ENCODE measurements at places on chromosomes 3 and 15.
A peak's percentile ranks its signal among the peaks of the same experiment; 100 is the strongest.

DNA sequence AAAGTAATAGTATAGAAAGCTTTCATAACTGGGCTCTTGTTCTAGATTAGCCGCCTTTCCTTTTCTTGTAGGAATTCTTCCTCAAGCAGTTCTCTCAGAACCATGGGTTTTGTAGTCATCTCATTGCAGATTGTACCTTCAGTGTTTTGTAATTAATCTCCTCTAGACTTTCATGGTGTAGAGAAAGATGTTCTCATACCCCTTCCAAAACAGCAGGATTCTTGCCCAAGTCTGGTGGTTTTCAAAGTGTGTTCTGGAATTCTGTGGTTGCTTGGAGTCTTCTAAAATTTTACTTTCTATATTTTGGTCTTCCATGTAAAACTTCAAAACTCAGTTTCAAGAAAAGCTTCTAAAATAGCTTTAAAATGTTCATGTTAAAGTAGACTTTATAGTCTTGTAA is 293.8 kb downstream of the PTPRG start:
- no peak for DNase-seq

DNA sequence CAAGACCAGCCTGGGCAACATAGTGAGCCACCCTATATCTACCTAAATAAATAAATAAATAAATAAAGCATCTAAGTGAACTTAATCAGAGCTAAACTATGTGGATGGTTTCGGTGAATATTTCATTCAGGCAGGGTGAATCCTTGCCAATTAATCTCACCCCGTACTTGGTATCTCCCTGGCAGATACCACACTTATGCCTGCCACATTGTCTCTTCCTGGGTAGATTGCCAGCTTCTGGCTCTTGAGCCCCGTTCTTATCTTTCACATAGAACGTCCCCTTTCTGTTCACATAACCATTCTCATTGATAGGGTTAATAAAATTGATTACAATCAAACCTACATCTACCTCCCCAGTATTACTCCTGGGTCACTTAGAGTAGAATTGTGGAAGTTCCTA is 7.0 kb downstream of the SNAP23 start:
- DNase-seq: no peak

DNA sequence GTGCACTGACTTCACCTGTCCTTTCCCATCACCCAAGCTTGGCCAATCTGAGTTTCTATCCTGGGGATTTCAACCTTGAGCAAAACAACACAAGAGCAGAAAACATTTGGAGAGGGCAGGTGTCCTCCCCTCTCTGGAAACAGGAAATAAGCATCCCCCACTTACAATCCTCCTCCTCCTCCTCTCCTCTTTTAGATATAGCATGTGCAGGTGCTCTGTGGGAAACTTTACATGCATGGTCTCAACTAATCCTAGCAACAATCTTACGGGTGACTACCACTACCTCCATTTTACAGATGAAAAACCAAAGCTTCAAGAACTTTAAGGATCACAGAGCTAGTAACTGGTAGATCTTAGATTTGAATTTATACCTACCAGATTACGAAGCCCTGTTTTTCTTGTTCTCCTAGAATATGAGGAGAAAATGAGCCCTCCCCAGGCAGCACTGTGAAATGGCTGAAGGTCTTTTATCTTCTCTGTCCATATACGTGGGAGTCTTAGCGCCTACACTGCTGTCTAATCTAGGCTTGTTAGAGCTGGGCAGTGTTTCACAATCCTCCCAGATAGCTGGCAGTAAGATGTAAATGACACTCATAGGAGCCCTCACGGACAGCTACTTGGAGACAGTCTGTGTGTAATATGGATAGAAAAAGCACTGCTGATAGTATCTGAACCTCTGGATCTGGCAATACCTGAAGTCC is 301.2 kb upstream of the PROK2 start:
- DNase-seq: no peak

- peak; percentile 32 for DNase-seq
Observed at GRCh38 chr3:33645060-33645647, 72.9 kb downstream of the CLASP2 start.

DNA sequence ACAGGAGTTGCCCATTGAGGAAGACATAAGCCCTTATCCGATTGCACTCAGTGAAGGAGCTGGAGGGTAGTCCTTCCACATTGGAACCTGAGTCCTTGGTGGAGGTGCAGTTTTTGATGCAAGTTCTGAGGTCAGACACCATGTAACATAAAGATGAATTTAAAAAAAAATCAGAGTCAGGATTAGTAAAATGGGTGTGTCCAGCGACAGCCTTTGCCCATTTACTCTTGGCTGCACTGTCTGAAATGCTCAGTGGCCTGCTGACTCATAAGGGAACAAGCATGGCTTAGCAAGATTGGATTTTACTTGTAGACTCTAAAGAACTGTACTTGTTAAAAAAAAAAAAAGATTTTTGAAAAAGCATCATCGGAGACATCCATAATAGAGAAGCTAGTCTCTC is 241.1 kb upstream of the TOPAZ1 start:
- no peak for DNase-seq

- no peak for DNase-seq
Observed at GRCh38 chr15:66748708-66749035, 46.6 kb downstream of the SMAD6 start.

- no peak for DNase-seq
Observed at GRCh38 chr3:32381922-32382321, 9.7 kb upstream of the CMTM7 start.

DNA sequence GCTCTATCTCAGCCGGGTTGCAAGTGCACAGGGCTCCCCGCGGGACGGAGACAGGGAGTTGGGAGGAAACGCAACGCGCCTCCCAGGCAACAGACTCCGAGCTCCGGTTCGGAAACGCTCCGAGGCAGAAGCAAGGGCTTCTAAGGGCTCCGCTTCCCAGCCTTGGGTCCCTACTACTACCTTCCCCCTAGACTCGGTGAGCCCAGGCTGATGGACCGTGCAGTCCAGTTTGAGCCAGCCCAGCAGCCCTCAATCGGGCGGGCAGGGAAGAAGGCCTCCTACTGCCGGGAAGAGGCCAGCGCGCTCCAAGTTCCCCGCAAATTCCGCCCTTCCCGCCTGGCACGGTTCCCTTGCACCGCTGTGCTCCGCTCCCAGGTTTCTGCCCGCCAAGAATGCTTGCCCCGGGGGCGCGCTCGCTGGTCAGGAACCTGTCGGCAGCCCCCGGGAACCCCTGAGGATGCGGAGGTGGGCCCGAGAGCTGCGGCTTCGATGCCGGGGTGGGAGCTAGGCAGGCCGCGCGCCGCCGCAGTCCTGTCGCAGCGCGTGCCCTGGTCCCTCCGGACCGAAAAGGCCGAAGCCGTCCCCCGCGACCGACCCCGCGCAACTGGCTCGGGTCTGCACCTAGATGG is 728 bp downstream of the TRANK1 start:
- DNase-seq: peak; percentile 65

- no peak for DNase-seq
Observed at GRCh38 chr3:122739172-122739571, 54.5 kb downstream of the HSPBAP1 start.

- DNase-seq: no peak
Observed at GRCh38 chr3:195284842-195285241, 13.9 kb upstream of the XXYLT1 start.

- DNase-seq: no peak
Observed at GRCh38 chr3:34073961-34074360, 275.5 kb downstream of the PDCD6IP start.

DNA sequence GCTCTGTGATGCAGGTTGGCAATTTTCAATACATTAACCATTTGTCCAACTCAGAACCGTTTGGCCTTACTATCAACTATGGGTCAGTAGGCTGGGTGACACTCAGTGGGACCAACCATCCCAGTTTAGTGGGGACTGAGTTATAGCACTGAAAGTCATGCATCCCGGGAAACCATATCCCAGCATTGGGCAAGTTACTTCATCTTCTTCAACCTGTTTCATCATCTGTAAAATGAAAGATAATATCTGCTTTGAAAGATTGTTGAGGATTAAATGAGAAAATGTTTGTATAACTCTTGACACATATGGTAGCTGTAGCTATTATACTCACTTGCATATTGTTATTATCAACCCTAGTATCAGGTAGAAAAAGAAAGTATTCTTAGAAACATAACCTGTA is 11.9 kb downstream of the RAB27A start:
- DNase-seq: no peak

- DNase-seq: no peak
Observed at GRCh38 chr15:59321000-59321689, 51.5 kb downstream of the MYO1E start.

- no peak for DNase-seq
Observed at GRCh38 chr3:31859245-31859644, 121.8 kb downstream of the OSBPL10 start.

- DNase-seq: peak; percentile 78
Observed at GRCh38 chr3:189349772-189350171, 178.0 kb downstream of the TPRG1 start.

DNA sequence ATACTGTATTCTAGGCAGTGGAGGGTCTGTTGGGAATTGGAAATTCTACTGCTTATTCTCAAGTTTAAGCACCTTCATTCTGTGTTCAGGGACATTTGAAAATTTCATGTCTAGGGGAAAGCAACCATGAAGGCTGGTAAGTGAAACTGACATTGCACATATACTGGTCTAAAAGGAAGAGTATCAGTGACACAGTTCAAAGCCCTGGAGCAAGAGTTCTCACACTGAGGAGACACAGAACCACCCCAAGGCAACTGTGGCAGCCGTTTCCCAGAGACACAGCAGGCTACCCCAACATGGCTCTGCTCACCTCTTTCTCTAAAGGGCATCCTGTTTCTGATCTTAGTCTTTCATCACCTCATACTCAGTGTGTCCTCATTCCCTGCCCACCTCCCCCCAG is 67.5 kb downstream of the KCNMB2 start:
- DNase-seq: no peak

DNA sequence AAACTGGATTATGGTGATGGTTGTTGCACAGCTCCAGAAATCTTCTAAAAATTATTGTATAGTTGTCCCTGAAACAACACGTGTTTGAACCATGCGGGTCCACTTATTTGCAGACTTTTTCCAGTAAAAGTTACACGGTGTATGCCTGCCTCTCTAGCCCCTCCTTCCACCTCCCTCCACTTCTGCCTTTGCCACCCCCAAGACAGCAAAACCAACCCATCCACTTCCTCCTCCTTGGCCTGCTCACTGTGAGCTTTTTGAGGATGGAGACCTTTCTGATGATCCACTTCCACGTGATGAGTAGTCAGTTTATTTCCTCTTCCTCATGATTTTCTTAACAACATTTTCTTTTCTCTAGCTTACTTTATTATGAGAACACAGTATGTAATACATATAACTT is 5.4 kb downstream of the CYFIP1 start:
- no peak for DNase-seq

GRCh38 chr3:194440756-194441155 is 41.7 kb upstream of the GP5 start:
- DNase-seq: no peak

Measured in fibroblast of skin of right biceps (primary cell).